Diencephalon (tissue), 1 donor: ENCODE measurements at places on chromosomes 12 and 14. TPM values are rescaled to one million over a fixed set of nuclear protein-coding genes. Genes with fewer than 3 reads are reported as not detected.

Gene FOXA1
- 3.7 TPM for total RNA-seq

Gene TPPP2
- not detected for total RNA-seq

Gene TSHR
- 0.92 TPM for total RNA-seq

Gene IL22
- total RNA-seq = not detected

Gene GALC
- 48.0 TPM for total RNA-seq

Gene TROAP
- total RNA-seq = 6.5 TPM

Gene ARID4A
- 55.4 TPM for total RNA-seq

Gene GABARAPL1
- 85.3 TPM for total RNA-seq

Gene LUM
- 11.8 TPM for total RNA-seq

Gene ATL1
- 128 TPM for total RNA-seq

Gene LRTM2
- 11.3 TPM for total RNA-seq

Gene TRHDE
- 24.2 TPM for total RNA-seq

Gene SCNN1A
- total RNA-seq = not detected

Gene TEAD4
- 0.92 TPM for total RNA-seq

Gene ANKRD33
- not detected for total RNA-seq

Gene KRT3
- total RNA-seq = 0.23 TPM

Gene KLHL33
- total RNA-seq = 0.23 TPM

Gene GLT8D2
- 11.5 TPM for total RNA-seq

Gene RPL10L
- not detected for total RNA-seq

Gene LPAR5
- 1.2 TPM for total RNA-seq

Gene SMCO2
- total RNA-seq = 0.46 TPM

Gene SERPINA4
- total RNA-seq = not detected

Gene KLRK1
- total RNA-seq = 0.92 TPM

Gene ENDOU
- not detected for total RNA-seq

Gene PIWIL1
- 0.23 TPM for total RNA-seq

Gene AMN
- total RNA-seq = 0.23 TPM

Gene PLEKHG7
- not detected for total RNA-seq

Gene ITGB7
- total RNA-seq = 0.46 TPM

Gene OTOGL
- total RNA-seq = 0.46 TPM

Gene PSMC1
- 98.0 TPM for total RNA-seq

Gene SLC5A8
- 0.46 TPM for total RNA-seq

Gene C12orf43
- total RNA-seq = 19.8 TPM
